Neural progenitor cell (in vitro differentiated cells): ENCODE measurements at places on chromosomes 3 and 15. TPM values are rescaled to one million over a fixed set of nuclear protein-coding genes. Genes with fewer than 3 reads are reported as not detected.

Gene STX19
- 0.31 TPM in 1 of 2 replicates, not detected in the other for total RNA-seq

- no peak for DNase-seq
These were observed 375.3 kb downstream of the PLOD2 start for GRCh38 chr3:145785668-145786067.

Gene CMTM7
- 11.4 and 11.8 TPM in 2 replicates for total RNA-seq

Gene CHRM5
- not detected in 2 replicates for total RNA-seq

Gene SLCO2A1
- total RNA-seq = 0.07 and 0.09 TPM in 2 replicates

Gene SCN5A
- total RNA-seq = 3.9 and 4.6 TPM in 2 replicates

Gene PIERCE2
- 3.9 and 14.2 TPM in 2 replicates for total RNA-seq

DNA sequence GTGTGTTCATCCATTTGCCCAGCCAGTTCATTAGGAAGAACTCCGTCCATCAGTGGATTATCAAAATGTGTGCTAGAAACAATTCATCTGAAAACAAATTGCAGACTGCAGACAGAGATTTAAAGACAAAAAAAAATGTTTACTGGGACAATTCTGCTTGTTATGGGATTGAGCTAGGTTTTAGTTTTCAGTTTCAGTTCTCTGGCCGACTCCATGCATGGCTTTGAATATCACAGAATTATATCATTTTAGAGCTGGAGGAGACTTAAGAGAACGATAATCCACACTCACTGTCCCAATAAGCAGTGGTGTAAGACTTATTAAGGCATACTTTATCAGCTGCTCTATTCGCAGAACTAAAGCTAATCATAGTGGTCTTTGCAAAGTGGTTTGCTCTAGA is 51.1 kb downstream of the TFG start:
- DNase-seq = no peak

DNA sequence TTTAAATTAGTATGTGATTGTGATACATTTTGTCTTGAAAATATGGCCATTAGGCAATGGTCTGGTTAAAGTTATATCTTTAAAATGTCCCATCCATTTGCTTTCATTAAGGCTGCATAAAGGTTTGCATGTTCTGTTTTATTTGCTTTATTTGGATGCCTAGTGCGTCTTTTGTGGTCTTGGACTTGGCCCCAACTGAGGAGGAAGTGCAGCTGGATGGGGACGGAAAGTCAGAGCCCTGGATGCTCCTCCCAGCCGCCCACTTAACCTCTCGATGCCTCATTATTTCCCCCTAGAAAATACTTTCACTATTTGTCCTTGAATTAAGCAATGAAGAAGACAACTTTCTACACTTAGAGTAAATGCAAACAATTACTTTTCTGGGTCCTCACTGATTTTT is 898.2 kb downstream of the MCTP2 start:
- DNase-seq = no peak

- DNase-seq = peak; percentile 73
These were observed 79.4 kb upstream of the ATP11B start for GRCh38 chr3:182713743-182714517.

Gene CRABP1
- total RNA-seq = 320 and 454 TPM in 2 replicates

- no peak for DNase-seq
These were observed 828.0 kb upstream of the DPPA4 start for GRCh38 chr3:110165370-110165743.

- DNase-seq = peak; percentile 67
These were observed 3.3 kb downstream of the TUBGCP5 start for GRCh38 chr15:23035964-23036566.

DNA sequence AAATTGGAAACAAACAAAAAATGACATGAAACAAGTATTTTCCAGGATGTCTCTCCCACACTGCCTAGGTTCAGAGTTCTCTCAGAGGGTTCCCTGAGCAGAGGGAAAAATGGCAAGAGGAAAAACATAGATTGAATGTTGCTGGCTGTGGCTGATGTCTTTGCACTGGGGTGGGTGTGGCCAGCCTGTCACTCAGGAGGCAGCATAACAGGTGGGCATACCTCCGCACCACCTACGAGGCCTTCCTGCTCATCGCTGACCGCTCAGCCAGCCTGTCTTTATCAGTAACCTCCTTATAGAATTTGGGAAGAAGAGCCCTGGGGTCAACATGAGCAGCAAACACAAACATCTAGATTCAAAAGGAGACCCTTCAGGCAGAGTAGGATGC is 216.6 kb upstream of the UMPS start:
- DNase-seq = no peak

GRCh38 chr3:172155897-172156585 is 116.7 kb downstream of the FNDC3B start:
- DNase-seq = peak; percentile 35

Gene HRH1
- total RNA-seq = 0.09 and 0.19 TPM in 2 replicates

DNA sequence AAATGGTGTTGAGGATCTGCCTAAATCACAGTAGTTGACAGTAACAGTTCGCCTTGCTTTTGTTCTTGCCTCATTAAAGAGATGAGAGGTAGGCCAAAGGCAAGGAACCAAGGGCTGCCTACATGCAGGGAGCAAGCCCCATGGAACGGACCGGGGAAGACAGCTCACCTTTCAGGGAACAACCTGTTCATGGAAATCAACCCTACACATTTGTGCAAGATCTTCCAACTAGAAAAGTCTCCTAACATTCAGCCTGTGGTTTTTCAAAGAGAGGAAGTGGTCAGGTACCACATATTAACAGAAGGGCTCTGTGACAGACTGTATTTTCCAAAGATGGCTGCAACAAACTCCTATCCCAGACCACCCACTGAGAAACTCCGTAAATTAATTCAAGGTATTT is 1031.8 kb upstream of the NR2F2 start:
- DNase-seq = no peak

Gene GABRA5
- 3.0 and 4.4 TPM in 2 replicates for total RNA-seq

DNA sequence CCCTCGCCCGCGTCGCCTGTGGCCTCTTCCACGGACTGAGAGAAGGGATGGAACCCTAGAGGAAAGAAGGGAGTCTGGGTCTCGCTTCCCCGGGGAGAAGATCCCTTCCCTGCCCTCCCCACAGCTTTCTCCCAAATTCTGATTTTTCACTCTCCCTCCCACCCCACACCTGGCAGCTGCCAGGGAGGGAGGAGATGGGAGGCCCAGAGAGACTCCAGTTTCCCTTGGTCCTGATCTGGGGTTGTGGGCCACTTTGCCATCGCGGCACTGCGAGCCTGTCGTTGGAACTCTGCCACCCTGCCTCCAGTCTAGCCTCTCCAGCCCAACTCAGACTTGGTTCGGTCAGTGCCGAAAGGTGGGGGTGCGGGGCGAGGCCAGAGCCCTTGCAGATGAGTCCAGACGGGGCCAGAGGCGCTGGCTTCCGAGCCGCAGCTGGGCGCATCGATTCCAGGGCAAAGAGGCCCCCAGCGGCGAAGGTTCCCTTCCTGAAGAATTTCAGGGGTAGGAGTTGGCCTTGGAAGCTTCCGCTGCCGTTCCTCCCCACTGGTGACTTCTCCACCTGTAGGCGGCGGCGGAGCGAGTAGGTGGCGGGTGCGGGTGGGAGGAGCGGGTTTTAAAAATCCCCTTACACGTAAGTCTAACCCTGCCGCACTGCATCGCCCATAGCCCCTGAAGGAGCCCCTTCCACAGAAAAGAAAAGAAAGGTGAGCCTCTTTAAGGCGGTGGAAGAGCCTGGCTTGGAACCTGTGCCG is 5.2 kb downstream of the WNT5A start:
- peak; percentile 46 for DNase-seq

Gene GOLGA8M
- total RNA-seq = not detected in 2 replicates

DNA sequence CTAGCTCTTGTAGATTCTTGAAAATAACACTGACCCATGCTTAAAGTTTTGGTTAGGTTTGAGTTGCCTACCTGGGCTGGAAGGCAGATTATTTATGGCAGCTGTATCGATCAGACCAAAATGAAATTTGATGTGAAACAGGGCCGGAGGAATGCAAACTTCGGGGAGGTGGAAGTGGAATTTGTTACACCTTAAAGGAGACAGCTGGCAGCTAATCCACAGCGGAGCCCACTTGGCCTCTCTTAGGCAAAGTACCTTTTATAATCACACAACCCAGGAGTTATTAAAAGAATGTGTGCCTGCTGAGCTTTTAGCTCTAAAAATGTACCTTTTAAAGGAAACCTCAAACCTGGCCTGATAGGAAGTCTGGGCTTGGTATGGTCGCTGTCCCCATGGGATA is 250.9 kb upstream of the TPM1 start:
- DNase-seq = no peak

- DNase-seq = peak; percentile 34
These were observed 25.0 kb downstream of the DPH3 start for GRCh38 chr3:16239780-16240179.

DNA sequence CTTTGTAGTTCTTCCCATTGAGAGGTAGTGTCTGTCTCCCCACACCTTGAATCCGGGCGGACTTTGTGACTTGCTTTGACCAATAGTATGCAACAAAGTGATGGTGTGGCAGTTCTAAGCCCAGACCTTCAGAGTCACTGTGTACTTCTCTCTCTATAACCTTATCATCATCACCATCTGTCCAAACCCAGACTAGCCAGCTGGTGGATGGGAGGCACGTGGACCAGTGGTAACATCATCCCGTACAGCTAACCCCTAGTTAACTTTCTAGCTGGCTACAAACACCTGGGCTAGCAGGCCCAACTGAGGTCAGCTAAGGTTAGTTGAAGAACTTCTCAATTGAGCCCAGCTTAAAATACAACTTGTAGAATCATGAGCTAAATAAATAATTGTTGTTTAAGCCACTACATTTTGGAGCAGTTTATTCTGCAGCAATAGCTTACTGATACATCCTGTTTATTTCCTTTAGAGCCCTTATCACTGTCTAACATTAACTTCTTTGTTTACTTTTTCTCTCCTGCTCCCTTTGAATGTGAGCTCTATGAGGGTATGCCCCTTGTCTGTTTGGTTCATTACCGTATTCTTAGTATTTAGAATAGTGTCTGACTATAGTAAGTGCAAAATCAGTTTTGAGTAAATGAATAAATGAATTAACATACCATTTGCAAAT is 11.5 kb upstream of the CCR9 start:
- DNase-seq = no peak

Gene SAMD7
- total RNA-seq = not detected in 2 replicates

DNA sequence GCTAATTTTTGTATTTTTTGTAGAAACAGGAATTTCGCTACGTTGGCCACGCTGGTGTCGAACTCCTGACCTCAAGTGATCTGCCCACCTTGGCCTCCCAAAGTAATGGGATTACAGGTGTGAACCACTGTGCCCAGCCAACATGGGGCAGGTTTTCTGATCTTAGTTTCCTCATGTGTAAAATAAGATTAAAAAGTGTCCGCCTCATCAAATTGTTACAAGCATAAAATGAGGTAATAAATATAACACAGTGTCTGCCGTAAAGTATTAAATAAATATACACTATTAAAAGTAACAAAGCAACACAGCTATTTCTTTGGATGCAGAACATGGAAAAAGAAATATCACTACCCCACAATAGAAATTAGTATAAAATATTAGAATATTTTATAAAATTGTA is 16.4 kb upstream of the COMMD2 start:
- DNase-seq = no peak

DNA sequence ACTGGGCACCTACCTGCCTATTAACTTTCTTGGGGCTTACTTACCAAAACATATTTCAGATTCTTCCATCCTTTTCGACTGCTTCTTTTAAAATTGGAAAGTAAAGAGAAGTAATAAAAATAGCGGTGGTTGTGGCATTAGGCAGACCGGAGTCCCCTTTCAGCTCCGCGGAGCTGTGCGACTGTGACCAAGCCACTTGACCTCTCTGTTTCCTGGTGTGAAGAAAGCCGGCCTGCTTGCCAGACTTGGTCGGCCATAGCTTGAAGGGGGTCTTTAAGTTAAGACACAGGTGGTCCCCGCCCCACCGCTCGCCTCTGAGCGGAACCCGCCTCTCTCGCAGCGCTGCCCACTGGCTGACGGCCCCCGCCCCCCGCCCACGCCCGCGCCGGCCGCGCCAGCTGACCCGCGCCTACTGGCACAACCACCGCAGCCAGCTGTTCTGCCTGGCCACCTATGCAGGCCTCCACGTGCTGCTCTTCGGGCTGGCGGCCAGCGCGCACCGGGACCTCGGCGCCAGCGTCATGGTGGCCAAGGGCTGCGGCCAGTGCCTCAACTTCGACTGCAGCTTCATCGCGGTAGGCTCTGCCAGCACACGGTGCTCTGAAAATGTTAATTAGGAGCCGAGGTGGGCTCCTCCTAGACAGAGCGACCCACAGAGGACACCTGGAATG is 18.3 kb downstream of the NOX5 start:
- DNase-seq = no peak

DNA sequence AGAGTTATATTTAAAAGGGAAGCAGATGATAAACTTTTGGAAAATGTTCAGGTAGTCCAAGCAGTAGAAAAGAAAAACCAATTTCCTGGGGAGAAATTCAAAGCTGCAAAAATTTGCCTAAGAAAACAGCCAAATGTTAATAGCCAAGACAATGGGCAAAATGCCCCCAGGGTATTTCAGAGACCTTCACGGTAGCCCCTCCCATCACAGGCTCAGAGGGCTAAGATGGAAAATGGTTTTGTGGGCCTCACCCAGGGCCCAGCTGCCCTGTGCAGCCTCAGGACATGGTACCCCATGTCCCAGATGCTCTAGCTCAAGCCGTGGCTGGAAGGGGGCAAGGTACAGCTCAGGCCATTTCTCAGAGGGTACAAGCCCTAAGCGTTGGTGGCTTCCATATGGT is 391.0 kb downstream of the ZIC4 start:
- no peak for DNase-seq

DNA sequence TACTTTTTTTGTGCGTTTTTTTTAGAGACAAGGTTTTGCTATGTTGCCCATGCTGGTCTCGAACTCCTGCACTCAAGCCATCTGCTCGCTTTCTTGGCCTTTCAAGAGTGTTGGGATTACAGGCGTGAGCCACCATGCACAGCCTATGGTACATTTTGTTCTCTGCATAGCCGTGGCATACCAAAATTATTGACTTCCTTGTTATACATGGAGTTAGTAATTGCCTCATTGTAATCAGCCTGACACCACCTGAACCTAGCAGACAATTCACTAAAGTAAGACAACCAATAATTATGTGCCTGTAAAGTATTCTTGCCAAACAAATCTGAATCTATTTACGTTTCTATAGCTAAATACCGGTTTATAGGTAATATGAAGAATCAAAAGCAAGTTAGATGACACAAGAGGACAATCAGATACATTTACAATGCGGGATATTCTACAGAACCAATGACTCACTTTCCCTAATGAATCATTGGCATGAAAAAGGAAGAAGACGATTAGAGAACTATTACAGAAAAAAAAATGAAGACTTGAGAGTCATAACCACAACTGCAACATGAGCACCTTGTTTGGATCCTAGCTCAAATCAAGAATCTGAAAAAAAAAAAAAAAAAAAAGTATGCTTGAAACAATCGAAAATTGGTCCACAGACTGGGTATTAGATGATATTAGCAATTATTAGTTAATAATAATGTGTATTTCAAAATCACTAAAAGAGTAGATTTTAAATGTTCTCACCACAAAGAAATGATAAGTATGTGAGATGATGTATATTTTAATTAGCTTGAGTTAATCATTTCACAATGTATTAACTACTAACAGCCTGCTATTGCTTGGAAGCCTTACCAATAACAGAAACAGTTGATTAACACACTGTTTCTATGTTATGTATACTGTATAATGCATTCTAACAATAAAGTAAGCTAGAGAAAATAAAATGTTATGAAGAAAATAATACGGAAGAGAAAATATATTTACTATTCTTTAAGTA is 7.1 kb downstream of the GUCA1C start:
- no peak for DNase-seq

GRCh38 chr3:13484851-13485590 is 4.9 kb downstream of the HDAC11 start:
- DNase-seq = no peak

GRCh38 chr3:183455089-183455488 is 26.7 kb upstream of the MCF2L2 start:
- DNase-seq = no peak

GRCh38 chr3:134666885-134667284 is 16.1 kb upstream of the KY start:
- DNase-seq = no peak

Gene CCR5
- total RNA-seq = not detected in 2 replicates

Gene MESP2
- total RNA-seq = 0.19 TPM in 1 of 2 replicates, not detected in the other
